Endothelial cell (in vitro differentiated cells): ENCODE measurements at places on chromosomes 3 and 15. TPM values are rescaled to one million over a fixed set of nuclear protein-coding genes. Genes with fewer than 3 reads are reported as not detected.

The HCN4 gene
- 0.54 TPM for total RNA-seq

The PCOLCE2 gene
- 1.8 TPM for total RNA-seq

The RTP1 gene
- not detected for total RNA-seq

The KBTBD13 gene
- total RNA-seq: not detected

The CLRN1 gene
- not detected for total RNA-seq

The RTP2 gene
- not detected for total RNA-seq

The SOX14 gene
- total RNA-seq: 19.7 TPM

The CPNE9 gene
- 0.31 TPM for total RNA-seq

The FANCD2 gene
- total RNA-seq: 14.5 TPM

The CCR8 gene
- total RNA-seq: not detected

The BAHD1 gene
- 20.4 TPM for total RNA-seq

DNA sequence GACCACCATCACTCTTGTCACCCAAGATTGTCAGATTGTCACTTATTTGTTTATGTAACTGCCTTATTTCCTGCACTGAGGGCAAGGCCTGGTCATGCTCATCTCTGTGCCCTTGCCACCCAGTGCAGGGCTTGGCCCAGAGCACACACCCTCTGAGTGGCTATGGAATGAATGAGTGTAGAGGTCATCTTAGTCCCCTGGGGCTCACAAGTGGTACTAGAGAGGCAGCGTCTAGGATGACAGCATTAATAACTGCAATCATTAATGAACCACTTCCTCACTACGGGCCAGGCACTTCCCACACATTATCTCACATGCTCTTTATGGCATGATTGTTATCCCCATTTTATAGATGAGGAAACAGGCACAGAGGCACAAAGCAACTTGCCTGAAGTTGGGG is 117.0 kb downstream of the SMAD6 start:
- no peak for DNase-seq

- DNase-seq: no peak
Measured at GRCh38 chr3:177646749-177647148, 449.5 kb upstream of the TBL1XR1 start.

DNA sequence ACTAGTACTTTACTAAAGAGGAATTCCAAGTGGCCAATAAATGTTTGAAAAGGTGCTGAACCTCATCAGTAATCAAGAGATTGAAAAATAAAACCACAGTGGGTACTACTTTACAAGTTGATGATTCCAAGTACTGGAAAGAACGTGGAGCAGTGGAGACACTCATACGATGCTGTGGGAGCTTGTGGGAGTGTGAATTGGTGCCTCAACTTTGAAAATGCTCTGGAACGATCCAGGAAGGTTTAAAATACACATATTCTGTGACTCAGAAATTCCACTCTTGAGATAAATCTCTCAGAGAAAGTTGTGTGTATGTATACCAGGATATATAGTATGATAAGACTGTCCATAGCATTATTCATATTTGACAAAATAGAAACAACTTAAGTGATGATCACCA is 9.3 kb downstream of the LRCH3 start:
- no peak for DNase-seq

DNA sequence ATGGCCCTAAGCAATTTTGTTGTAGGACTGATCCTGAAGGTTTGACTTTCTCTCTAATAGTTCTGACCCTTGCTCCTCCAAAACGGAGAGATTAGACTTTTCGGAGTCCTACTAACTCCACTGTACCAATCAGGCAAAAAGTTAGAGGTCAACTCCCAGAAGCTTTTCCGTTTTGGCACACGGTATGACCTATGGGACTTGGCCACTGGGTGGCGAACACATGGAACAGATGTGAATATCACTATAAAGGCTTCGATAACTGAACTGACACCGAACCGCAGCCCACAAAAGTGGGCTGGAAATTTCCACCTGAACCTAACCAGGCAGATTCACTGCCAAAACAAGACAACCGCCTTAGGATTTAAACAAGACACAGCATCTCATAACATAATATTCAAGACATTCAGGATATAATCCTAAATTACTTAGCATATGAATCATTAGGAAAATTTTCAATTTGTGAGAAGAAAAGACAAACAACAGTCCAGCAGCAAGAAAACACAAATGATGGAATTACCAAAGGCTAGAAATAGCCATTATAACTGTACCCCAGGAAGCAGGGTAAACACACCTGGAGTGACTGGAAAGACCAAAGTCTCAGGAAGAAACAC is 12.2 kb upstream of the TM2D3 start:
- peak; percentile 22 for DNase-seq

DNA sequence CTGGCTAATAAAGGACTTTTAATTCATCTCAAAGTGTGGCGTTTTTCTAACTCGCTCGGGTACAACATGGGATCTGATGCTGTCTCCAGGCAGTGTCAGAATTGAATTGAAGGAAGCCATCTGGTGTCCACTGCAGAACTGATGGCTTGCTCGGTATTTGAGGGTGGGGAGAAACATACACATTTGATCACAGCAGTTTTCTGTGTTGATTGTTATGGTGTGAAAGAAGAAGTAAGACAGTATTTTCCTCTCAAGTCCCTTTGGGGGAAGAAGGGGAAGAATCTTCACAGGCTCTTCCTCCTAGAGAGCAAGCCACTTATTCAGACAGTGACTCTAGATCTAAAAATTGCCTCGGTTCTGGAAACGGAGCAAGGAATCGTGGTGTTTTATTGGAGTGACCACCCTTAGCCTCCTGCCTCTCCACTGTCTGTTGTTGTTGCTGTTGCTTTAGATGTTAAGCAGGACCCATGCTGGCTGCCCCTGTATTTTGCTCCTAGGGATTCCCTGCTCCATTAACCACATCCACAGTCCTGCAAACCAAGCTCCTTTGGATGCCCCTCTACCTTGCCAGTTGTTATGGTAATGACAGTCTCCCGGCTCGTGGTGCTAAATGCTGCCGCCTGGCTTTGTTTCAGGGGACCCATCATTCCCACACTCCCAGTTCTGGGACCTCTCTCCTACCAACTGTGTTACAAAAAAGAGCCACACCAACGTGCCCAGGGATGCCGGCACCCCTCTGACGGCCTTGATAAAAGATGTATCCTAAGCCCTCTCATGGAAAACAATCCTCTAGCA is 15.3 kb upstream of the MCCC1 start:
- no peak for DNase-seq

- no peak for DNase-seq
Measured at GRCh38 chr3:7877312-7877711, 624.3 kb upstream of the LMCD1 start.

GRCh38 chr3:136664771-136665170 is 87.4 kb downstream of the STAG1 start:
- no peak for DNase-seq

- DNase-seq: no peak
Measured at GRCh38 chr3:131883711-131884407, 151.0 kb downstream of the CPNE4 start.

DNA sequence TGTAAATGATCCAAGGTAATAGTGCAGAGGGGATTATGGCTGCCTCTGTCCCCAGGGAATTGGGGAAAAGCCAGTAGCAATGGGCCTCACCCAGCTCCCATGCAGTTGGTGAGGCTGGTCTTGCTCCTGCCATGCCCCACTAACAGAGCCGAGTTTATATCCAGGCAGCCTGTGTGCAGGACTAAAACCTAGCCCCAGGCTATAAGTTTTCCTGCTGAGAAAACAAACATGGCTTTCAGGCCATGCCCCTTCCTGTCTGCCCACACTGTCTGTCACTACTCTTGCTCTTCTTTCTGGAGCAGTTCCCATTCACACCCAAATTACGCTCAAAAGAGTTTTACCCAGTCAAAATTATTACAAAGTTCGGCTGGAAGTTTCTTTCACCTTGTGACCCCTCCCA is 73.5 kb upstream of the SPATA16 start:
- DNase-seq: no peak

- no peak for DNase-seq
Measured at GRCh38 chr15:52682200-52682599, 3.0 kb upstream of the ATOSA start.

GRCh38 chr3:142888481-142889211 is at the start of gene PCOLCE2:
Gene PCOLCE2, minus strand, starts transcription at chr3:142889083. Its CDS starts 187 bp downstream, at chr3:142888896.
- peak; percentile 43 for DNase-seq

GRCh38 chr3:122488262-122488973 is 26.3 kb downstream of the KPNA1 start:
- DNase-seq: no peak

GRCh38 chr3:111763001-111763471 is 96.0 kb upstream of the PHLDB2 start:
- no peak for DNase-seq

- DNase-seq: no peak
Measured at GRCh38 chr15:67551207-67551743, 8.8 kb downstream of the MAP2K5 start.

- DNase-seq: peak; percentile 38
Measured at GRCh38 chr3:129934234-129935123, 40.0 kb upstream of the TRH start.

GRCh38 chr3:181976526-181976925 is 264.8 kb downstream of the SOX2 start:
- DNase-seq: no peak

DNA sequence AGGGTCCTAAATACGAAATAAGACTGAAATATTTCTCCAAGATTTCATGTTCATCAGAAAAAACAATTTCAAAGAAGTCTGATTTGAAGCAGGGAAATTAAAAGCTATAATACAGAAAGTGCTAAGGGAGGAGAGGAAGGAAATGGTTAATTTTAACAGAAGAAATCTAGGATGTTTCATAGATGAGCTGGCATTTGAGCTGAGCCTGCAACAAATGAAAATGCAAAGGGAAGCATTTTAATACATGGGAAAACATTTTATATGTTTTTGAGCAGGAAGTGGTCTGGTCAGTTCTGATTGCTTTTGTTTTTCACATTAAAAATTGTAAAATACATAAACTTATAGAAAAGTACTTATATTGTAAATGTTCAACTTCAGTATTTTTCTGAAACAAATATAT is 17.2 kb upstream of the RAP2B start:
- no peak for DNase-seq

- no peak for DNase-seq
Measured at GRCh38 chr3:186471771-186472170, 72.4 kb downstream of the CRYGS start.

DNA sequence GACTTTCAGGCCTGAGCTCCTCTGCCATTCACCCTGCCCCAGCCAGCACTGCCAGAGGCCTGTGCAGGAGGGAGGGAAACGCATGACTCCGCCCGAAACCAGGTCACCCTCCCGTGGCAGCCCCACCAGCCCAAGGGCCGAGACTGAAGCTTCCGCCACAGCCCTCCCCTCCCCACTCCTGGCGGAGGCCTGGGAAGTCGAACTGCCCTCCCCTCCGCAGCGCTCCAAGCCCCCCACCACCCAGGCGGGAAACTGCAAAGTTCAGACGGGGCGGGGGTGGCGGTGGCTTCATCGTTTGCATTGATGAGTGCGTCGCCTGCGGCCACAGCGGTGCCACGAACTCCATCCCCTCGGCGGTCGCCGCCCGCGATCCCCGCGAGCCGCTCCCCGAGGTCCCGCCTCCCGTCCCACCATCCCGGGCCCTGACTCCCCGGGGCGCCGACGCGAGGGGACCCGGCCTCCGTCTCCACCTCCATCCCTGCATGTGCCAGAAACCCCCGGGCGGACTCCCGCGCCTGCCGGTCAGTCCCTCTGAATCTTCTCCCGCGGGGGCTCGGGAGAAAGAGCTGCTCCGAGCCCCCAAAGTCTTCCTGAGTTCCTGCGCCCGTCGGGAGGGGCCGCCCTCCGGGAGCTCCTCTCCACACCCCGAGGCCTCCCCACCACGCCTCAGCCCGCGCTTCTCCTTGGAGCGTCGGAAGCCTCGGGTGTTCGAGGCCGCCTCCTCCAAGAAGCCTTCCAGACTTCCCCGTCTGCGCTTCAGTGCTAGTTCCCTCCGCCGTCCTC is 698 bp downstream of the MELTF start:
- DNase-seq: no peak

- DNase-seq: peak; percentile 22
Measured at GRCh38 chr3:129829640-129830039, 63.9 kb downstream of the TMCC1 start.

- peak; percentile 23 for DNase-seq
Measured at GRCh38 chr15:59691194-59691805, 2.2 kb upstream of the BNIP2 start.

GRCh38 chr3:8843347-8843746 is 73.9 kb upstream of the OXTR start:
- DNase-seq: no peak

GRCh38 chr15:57220205-57220604 is 156.1 kb upstream of the CGNL1 start:
- DNase-seq: no peak

- DNase-seq: no peak
Measured at GRCh38 chr3:104908761-104909160, 457.9 kb upstream of the ALCAM start.

- no peak for DNase-seq
Measured at GRCh38 chr15:62818691-62819090, 223.9 kb upstream of the TPM1 start.

DNA sequence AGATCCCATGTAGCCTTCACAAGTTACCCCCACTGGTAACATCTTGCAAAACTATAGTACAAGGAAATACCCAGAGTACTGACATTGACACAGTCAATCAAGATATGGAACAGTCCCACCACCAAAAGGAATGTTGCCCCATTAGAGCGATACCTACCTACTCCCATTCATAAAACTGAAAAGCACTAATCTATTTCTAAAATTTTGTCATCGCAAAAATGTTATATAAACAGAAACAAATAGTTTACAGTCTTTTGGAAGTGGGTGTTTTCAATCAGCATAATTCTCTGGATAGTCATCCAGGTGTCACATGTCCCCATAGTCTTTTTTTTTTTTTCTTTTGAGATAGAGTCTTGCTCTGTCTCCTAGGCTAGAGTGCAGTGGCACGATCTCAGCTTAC is 156.9 kb upstream of the AGTR1 start:
- DNase-seq: no peak

DNA sequence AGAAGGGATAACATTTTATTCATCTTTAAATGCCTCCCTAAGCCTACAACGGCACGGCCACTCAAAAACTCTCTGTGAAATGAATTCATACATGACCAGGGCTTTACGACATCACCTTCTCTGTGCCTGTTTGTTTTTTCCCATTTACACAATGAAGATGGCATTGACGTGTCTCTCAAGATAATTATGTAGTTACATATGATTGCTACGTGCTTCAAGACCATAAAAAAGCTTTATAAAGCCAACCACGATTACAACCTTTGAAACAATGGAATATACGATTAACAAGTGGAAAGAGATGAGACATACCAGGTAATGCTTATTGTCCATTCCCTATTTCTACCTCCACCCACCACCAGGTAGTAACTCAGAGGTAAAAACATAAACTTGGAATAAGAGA is 168.4 kb downstream of the P3H2 start:
- DNase-seq: no peak

GRCh38 chr15:51971032-51971374 is 575 bp downstream of the LEO1 start:
- DNase-seq: no peak
